ENCODE measurements at places on chromosomes 3 and 15.

DNA sequence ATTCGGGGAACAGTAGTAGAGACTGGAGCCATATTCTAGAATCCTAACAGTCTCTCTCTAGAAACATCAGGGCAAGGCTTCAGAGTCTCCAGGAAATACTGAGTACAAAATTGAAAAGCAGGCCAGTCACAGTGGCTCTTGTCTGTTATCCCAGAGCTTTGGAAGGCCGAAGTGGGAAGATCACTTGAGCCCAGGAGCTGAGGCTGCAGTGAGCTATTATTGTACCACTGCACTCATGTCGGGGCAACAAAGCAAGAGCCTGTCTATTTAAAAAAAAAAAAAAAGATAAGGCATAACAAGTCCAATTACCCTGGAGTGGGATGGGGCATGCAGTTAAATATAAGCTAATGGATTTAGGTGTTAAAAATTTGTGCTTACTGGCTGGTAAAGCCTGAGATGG, 79.0 kb downstream of the SEMA6D start:
- no peak for DNase-seq

DNA sequence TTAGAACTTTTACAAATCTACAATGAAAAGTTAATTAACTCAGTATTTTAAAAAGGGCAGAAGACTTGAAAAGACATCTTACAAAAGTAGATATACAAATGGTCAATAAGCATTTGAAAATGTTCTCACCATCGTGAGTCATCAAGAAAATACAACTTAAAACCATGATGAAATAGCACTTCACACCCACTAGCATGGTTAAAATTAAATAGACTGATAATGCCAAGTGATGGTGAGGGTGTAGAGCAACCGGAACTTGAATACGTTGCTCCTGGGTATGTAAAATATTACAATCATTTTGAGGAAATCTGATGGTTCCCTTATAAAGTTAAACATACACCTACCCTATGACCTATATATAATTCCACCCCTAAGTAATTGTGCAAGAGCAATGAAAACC, 319.8 kb upstream of the UMPS start:
- no peak for DNase-seq

DNA sequence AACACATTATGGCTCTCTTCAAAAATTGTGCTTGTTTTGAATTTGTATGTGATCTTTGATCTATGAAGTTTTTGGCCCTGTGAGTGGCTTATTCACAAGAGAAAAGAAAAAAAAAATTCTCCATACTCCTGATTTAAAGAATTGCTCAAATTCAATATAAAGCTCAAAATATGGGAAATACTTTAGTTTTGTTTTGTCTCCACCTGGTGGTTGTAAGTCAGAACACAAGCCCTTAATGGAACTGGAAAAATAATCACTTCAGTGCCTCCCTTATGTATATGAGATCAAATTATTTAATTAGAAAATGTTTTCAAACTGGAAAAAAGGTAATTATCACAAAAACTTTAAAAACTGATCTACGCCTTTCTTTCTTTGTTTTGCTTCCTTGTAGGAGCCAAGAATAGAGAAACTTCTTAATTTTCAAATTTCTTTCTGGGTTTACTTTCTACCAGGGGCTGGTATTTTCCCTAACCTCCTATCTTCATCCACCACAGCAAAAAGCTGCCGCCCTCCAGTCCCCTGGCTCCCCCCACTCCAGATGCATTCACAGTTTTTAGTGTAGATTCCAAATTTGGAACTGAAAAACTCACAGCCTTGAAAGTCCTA, 50.6 kb downstream of the SERP1 start:
- peak; percentile 4 for DNase-seq

- DNase-seq: no peak
Measured at GRCh38 chr3:129233538-129233937, 15.9 kb upstream of the COPG1 start.
